ENCODE measurements at places on chromosomes 12 and 14. TPM values are rescaled to one million over a fixed set of nuclear protein-coding genes. Genes with fewer than 3 reads are reported as not detected.

NRXN3 gene
- 14.3 TPM for total RNA-seq

OR6C76 gene
- total RNA-seq, result not detected

NXPH4 gene
- total RNA-seq, result 0.79 TPM

GSG1 gene
- total RNA-seq, result not detected

DNA sequence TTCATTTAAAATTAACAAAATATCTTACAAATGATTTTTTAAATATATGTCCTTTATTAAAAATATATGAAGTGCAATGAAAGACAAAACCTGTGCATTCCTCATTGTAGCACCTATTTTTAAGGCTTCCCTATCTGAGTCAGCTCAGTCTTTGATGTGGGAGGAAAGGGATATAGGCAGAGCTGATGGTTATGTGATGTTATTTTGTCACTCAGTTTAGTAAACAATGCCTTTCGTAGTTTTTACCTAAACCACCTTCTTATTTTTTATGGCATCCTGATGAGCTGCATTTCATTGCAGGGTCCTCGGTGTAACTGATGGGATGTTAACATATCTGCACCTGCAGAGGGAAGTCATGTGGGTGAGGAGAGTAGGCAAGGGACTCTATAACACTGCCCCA is 58.9 kb upstream of the FRMD6 start:
- DNase-seq, result no peak

DNA sequence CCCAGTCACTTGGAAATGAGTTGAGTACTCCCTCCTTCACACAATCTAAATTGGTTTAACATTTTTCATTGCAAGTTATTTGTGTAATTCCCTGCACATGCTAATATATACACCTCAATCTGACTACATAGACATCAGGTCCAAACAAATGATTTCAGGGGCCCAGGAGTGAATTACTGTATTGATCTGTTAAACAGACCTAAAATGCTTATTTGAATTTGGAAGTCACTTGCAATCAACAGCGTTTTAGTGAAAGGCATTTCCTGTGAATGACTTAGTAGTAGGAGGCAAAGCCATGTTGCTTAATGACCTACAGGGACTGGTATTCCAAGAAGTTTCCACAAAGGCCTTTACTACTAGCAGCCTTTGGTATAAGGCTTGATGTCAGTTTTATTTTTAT is 22.6 kb upstream of the SLC15A5 start:
- DNase-seq, result no peak

GRCh38 chr12:15830538-15830937 is 41.4 kb upstream of the EPS8 start:
- DNase-seq, result no peak

GRCh38 chr14:81555051-81555450 is 21.4 kb upstream of the SEL1L start:
- DNase-seq, result no peak
